ENCODE measurements at places on chromosomes 2 and 18.

GRCh38 chr2:150647943-150648342 is 160.5 kb upstream of the RND3 start:
- DNase-seq: no peak

GRCh38 chr18:24326211-24326610 is 71.4 kb downstream of the OSBPL1A start:
- DNase-seq: no peak

DNA sequence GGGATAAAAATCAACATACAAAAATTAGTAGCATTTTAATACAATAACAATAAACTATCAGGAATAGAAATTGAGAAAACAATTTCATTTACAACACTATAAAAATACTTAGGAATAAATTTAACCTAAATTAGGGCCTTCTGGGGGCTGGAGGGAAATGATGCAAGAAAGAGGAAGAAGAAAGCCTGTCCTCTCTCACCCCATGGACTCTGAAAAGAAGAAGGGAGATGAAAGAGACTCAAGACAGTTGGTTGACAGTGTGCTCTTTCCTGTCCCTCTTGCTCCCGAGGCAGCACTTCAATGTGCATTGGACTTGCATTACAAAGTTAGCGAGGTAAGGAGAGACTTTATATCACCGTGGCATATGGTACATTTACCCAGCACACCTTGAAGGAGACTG is 88.5 kb downstream of the VAPA start:
- DNase-seq: no peak

DNA sequence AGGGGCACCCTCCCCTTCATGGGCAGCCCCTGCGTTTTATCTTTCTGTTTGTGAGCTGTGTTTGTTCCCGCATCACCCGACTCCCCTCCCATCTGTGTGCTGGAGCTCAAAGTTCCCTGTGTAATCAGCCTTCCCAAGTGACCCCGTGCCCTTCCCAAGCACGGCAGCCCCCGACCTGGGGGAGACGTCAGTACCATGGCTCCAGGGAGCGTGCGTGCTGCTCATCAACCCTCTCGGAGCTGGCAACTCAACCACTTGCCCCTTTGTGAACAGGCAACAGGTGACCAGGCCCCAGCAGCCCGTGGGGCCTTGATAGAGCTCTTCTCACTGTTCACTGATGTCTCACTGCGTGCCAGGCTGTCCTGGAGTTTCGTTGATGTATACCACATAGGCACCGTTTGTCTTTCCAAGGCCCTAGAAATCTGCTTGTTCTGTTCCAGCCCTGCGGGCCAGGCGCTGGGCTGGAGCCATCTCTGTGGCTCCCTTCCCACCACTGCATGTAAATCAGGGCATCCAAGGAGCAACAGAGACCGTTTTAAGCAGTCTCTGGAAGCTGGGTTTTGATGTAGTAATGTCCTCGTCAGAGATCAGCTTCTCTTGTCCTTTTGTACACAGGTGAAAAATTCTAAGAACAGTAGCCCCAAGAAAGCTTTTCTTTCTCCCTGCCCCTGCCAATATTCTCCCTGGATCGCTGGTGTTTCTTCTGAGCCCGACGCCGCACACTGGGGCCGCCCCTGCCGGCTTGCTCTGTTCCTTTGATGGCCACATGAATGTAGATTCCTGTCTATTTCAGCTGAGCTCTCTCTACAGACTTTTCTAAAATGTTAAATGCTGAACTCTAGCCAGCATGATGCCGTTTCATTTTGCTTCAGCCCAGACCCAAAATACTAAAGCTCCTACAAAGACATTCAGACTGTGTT is 107.0 kb upstream of the PTPRM start:
- DNase-seq: no peak

Data from stimulated activated CD4-positive, alpha-beta T cell treated with anti-CD3 and anti-CD28 coated beads, Interleukin-12 subunit alpha, Interleukin-12 subunit beta, amount 100 ng/mL, for 24 hours (primary cell).